ENCODE measurements at places on chromosomes 7 and 10.

- no peak for DNase-seq
These were observed 33.6 kb downstream of the PRF1 start for GRCh38 chr10:70568781-70569495.

GRCh38 chr7:54969208-54969967 is 49.4 kb upstream of the EGFR start:
- peak; percentile 3 for DNase-seq

DNA sequence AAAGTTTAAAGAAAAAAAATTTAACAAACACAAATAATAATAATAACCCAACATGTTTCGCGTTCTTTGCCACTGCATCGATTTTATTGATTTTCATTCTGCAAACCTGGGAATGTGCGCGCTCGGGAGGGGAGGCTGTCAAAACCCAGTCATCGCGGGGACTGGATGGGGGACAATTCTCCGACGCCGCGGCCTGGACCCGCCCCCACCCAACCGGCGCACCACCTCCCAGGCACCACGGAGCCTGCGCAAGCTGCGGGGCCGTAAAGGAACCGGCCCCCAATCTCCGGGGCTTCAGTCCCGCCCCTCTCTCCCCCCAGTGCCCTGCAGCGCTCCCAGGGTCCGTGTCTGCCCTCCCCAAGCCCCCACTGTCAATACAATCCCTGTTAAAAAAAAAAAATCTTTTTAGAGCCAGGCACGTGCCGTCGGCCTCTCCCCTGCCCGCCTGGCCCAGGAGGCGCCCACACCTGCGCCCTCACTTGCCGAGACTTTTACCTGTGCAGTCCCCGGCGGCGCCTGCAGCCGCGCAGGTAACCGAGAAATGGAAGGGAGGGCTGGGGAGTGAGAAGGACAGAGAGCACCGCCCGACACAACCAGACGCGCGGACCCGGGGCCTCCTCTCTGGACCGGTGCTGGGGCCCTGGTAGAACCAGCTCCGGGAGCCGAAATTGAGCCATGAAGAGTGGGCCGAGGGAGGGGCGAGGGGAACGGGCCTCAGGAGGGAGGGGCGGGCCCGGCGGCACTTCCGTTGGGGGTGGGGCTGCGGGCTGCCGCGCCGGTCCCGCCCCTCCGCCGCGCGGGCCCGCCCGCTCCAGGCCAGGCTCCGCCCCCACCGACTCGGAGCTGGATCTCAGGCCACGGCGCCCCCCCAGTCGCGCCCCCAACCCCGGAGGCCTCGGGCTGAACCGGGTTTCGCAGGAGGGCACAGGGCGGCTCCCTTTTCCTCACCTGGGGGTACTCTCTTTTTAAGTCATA is 7.6 kb upstream of the ZNF503 start:
- no peak for DNase-seq

DNA sequence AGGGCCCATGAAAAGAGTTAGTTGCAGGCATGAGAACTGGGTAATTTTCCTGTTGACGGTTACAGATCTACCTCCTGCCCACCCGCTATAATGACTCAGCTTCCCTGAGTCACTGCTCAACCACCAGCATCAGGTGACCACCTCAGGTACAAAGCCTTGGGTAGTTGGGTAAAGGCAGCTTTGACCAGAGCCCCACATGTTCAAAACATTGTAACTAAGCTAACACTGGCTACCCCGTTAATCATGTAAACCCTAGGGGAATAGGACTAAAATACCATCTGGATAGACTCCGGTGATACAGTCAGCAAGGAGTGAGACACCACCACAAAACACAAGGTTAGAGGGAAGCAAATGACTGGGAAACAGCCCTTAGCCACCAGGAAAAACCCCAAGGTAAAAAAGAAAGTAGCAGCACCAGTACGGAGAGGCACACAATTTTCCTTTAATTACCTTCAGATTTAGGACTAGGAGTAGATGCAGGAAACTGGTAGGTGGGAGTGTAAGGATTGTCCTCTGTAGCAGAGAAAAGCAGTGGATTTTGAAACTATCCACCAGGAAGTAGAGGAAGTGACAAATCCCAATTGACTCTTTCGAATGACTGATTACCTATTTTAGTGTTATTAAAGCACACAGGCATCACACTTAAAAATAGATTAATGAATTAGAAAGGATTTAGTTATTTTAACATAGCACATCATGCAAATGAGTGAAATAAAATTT is 103.5 kb upstream of the PDLIM1 start:
- no peak for DNase-seq

DNA sequence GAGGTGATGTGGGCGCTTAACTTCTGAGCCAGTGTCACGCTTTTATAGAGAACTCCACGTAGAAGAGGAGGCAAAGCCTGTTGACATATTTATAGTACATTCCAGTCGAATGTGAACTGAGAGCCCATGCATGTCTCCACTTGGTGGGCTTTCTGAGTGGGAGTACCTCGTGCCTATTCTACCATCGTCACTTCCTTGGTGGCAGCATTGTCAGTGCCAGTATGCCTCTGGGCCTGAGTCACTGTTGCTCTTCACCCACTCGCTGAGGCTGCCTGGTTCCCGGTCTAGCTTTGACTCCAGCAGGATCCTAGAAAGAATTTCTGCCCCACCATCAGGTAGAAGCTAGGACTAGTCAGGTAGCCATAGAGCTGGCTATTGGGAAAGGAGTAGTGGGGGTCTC is 30.0 kb upstream of the CDH23 start:
- no peak for DNase-seq

GRCh38 chr10:88270871-88271713 is 312.0 kb downstream of the RNLS start:
- peak; percentile 50 for DNase-seq

DNA sequence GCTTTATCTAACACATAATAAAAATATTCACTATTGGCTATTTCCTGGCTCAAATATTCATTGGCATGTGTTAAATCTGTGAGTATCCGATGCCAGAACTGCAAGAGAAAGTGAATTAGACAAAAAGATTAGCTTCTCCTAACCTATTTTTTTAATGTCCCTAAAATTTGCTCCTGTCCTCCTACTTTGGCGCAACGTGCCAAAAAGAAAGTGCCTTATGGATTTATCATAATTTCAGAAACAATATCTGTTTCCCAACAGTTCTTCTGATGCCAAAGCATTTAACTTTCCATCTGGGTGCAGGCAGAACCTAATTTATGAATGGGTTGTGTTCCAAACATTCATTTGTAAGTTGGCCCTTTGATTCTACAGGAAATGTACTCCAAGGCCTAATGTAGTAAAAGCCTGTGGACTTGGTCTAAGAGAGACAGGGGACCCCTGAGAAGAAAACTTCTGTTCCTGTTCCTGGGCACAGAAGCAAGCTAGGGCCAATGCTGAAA is 15.4 kb downstream of the PIP4K2A start:
- no peak for DNase-seq

GRCh38 chr7:112790586-112791003 is 402 bp upstream of the TMEM168 start:
- DNase-seq, result no peak

DNA sequence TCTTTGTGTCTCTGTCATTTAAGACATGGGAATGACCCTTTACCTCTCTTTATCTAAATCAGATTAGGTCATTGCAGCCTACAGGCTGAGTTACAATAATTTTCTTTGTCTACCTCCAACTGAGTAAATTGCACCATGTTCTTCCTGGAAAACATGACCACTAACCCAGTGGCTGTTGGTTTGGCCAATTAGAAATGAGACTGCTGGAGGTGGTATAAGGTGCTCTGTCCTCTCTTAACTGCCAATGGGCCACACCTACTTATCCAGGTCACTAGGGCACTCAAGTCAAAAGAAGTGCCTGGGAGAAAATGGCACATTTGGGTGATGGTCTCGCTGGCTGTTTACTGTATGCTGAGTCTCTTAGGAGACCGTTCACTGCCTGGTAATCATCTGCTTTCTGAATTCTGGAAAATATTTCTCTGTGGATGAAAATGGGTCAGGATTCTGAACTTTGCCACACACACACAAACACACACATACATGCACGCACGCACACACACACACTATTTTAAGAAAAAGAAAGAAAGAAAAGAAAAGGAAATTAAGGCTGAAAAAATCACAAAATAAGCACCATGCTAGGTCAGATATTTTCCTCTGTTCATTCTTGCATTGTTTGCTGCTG is 16.4 kb downstream of the STAMBPL1 start:
- no peak for DNase-seq

- no peak for DNase-seq
These were observed 991 bp upstream of the DLD start for GRCh38 chr7:107889992-107890391.

- DNase-seq, result peak; percentile 41
These were observed 225.6 kb upstream of the IGFBP3 start for GRCh38 chr7:46146454-46147255.

DNA sequence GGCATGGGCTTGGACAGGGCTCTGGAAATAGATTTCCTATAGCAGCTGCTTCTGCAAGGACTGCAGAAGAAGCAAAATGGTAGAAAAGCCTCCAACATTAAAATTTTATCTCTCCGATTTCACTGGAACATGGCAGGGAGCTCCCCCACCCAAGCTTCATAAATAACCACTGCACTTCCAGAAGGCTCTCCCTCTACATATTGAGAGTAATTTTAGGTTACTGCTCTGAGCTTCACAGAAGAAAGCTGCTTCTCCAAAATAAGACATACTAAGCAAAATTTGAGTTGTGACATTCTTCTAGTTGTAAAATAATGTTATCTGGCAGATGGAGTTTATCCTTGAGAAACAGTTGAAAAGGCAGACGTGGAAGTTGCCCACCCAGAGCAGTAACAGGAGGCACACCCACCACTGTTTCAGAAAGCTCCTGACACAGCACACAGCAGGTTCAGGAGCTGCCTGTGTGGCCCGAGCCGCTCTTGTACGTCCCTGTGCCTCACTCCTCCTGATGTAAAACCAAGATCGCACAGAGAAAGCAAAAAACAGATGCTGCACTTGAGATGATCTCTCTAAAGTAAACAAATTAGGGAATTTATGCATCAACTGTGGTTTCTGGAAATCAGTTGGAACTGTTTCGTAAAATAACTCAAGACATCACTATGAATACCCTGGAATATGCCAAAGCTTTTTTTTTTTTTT is 621.0 kb downstream of the PARD3 start:
- DNase-seq, result peak; percentile 96

- no peak for DNase-seq
These were observed 33.6 kb downstream of the BUB3 start for GRCh38 chr10:123187781-123188180.

DNA sequence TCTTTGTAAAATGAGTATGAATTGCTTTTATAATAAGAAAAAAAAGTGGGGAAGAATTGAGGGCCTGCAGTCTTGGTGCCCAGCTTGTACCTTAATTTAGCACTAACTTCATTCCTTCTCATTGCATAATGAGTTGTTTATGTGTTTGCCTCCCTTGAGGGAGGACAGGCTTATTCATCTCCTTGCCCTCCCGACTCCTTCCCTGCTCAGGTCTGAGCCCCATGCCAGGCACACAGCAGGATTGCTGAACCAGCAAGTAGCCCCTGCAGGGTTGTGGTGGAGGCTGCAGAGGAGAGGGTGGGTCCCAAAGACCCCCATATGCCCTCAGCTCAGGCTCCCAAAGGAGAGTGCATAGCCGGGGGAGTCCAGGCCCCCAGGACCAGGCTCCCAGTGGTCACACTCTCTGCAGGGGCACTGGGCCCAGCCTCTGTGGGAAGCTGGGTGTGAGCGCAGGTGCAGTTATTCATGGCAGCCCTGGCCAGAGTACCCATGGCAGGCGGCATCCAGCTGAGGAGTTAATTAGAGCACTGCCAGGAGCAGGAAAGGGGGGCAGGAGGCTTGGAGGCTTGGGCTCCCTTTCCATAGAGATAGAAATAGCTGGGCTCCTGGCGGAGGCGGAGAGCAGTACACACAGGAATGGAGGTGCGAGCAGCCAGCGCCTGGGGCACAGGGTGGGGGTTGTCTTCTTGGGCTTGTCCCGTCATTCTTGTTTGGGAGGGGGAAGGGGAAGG is 28.2 kb upstream of the GOLGA7B start:
- DNase-seq, result peak; percentile 3

DNA sequence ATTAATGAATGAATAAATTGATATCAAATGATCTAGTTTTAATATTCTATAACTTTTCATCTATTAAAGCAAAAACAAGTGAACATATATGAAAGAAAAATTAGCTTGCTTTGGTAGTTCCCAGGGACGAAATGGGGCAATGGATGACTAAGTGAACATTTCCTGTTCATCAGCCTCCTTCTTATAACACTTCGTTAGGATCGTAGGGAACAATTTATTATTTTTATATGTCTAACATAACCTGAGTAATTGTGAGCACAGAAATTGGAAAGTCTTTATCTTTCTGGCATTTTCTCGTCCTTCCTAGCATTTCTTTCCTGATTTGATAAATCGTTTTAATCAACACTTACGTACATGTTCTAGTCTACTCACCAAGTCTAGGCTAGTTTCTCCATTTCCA is 59.1 kb upstream of the PPP1R3C start:
- DNase-seq, result no peak

DNA sequence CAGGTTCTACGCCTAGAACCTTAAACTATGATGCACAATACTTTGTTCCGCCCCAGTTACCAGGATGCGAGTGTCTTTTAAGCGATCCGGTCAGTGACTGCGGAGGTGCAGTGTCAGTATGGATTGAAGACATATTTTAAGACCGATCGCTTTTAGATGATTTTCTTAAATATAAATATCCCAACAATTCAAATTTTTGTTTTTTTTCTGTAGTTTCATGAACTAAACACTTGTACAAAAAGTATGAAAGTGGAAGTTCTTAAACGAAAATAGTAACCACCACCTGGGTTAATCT is 835 bp downstream of the COMMD3 start:
- no peak for DNase-seq

DNA sequence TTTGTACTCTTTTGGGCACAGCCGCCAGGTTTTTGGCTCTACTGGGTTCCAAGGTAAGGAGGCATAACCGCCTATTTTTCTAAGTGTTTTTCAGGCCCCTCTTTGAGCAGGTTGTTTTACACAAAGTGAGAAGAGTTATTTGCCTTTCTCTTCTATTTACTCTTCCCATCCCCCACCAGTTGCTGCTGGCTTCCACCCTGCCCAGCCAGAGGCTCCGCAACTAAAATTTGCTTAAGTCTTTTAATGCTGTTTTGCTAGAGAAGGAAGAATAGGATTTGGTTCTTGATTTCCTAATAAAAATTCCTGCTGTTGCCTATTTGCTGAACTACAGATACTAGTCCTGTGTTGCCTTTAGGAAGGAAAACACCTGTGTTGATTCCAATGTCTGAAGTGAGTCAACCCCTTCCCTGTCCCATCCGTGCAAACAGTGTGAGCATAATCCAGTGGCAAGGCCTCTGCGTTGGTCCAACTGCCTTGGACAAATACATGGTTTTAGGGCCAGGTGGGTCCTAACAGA is 1.9 kb downstream of the PLA2G12B start:
- DNase-seq, result no peak

DNA sequence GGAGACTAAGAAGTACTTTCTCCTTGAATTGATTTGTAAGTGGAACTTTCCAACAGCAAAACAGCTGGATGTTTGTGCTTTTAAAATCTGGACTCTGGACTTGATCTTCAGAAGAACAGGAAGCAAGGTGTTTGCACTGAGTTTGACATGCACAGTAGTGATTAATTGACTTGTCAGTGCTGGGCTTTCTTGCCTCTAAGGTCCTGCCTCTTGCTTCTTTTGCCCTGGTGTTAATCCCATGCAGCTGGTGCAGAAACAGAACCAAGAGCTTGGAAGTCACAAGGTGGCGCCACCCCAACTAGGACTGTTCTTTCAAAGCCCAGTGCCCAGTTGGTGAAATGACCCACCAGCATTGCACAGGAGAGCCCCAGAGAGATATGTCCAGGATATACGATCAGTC is 66.8 kb upstream of the SEPHS1 start:
- peak; percentile 27 for DNase-seq
